Renal cortical epithelial cell (primary cell): ENCODE measurements at places on chromosomes 12 and 14. TPM values are rescaled to one million over a fixed set of nuclear protein-coding genes. Genes with fewer than 3 reads are reported as not detected.
A peak's percentile ranks its signal among the peaks of the same experiment; 100 is the strongest.

DNA sequence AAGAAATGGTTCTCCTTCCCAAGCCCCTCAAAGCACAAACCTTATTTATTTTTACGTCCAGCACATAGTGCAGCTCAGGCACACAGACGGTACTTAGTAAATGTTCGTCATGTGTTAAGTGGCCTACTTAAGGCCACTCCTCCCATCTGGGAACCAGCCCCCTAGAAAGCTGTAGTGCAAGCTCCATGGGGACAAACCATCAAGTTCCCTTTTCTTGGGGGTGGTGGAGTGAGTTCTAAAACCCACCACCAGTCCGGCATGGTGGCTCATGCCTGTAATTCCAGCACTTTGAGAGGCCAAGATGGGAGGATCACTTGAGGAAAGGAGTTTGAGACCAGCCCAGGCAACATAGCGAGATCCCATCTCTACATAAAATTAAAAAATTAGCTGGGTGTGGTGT lies 49.4 kb downstream of the PITPNM2 start:
- no peak for DNase-seq

- DNase-seq: no peak
These were observed 127.1 kb downstream of the FIGNL2 start for GRCh38 chr12:51721282-51721940.

GRCh38 chr12:115232455-115233156 lies 548.6 kb upstream of the TBX3 start:
- no peak for DNase-seq

Gene CCDC177
- not detected in 2 replicates for total RNA-seq

Gene OTX2
- not detected in 2 replicates for total RNA-seq

Gene CLEC9A
- not detected in 2 replicates for total RNA-seq

DNA sequence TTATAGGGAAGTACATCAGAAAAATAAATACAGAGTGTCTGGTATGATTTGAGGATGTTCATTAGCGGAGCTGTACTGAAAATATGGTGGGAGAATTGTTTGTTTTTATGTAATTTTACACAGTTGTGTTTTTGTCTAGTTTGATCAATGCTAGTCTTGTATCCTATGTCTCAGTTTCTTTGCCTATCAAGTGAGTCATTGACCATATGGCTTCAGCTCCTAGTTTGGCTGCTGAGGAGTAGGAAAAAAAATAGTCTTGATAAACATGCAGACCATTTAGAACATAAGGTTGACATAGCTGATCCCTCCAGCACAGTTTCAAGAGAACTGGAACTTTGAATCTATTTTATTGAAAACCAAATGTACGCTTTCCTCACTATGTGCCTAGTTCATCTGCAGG lies 1292.1 kb upstream of the FLRT2 start:
- DNase-seq: no peak

Gene RND1
- total RNA-seq: 0.40 and 17.4 TPM in 2 replicates

Gene CLIP1
- 38.6 and 76.7 TPM in 2 replicates for total RNA-seq

Gene EEA1
- total RNA-seq: 13.9 and 43.4 TPM in 2 replicates

DNA sequence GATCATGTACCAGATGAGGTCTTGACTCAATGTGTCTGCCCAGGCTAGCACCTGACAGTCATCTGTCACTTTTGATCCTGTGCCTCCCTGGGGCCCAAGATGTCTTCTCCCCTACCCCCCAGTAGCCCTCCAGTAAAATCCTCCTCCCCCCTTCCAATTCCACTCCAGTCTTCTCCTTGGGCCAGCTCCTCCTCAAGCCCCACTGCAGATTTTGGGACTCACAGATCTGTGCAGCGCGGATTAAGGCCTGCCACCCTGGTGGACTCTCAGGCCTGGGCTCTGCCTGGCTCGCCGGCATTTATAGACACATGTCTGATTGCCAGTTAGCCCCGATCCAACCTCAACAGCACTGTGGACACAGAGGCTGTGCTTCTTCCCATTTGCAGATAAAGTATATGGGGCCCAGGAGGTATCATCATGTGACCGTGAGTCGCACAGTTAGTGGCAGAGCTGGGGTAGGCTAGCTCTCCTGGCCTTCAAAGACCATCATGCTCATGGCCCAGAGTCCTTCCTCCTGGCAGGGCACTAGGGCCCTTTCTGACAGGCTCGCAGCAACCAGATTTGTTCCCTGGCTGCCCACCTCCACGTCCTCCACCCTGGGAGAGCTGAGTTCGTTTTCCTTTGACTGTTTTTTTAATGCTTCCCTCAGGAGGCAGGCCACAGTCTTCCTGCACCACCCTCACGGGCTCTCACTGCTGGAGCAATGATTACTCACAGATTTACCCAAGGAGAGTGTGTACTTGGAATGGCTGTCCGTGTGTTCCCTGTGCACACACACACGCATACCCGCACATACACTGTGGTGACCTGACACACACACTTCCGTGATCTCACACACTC lies 98.3 kb upstream of the DIO3 start:
- DNase-seq: no peak

DNA sequence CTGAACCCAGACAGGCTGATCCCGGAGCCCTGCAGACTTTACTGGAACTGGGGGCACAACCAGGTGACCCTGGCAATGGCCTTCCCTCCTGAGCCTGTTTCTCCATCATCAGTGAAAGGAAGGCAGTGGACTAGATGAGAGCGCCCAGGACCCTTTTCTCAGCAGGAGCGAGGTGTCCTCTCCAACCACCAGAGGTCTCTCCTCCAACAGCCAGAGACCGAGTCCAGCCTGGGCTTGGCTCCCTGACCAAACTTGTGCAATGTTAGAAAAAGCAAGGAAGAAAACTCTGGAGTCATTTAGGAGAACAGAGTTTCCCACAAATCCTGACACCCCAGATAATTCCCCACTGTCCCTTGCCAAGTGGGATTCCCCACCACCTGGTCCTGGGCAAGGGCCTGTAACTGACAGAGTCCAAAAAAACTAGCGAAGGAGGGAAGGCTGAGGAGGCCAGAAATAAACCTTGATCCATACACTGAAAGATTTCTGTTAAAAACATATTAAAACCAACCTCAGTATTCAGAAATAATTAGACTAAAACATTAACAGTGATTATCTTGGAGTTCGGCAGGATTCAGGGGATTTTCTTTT lies 9.0 kb downstream of the RPS6KL1 start:
- peak; percentile 54 for DNase-seq

- DNase-seq: no peak
These were observed 6.5 kb downstream of the TMBIM4 start for GRCh38 chr12:66163289-66163688.

DNA sequence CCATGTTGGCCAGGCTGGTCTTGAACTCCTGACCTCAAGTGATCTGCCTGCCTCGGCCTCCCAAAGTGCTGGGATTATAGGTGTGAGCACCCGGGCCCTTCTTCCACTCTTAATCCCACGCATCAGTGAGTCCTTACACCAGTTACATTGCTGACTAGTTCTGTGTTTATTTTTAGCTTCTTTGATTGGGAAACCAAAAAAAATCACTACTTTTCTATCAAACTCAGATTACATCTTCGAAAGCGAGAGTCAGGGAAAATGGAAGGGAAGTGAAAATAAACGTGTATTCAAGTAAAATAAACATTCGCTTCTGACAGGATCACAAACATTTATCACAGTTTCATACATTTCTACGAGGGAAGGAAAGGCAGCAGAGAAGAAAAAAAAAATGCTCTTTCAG lies 32.2 kb downstream of the FGD6 start:
- no peak for DNase-seq

Gene PTPRR
- 0.45 and 4.5 TPM in 2 replicates for total RNA-seq

DNA sequence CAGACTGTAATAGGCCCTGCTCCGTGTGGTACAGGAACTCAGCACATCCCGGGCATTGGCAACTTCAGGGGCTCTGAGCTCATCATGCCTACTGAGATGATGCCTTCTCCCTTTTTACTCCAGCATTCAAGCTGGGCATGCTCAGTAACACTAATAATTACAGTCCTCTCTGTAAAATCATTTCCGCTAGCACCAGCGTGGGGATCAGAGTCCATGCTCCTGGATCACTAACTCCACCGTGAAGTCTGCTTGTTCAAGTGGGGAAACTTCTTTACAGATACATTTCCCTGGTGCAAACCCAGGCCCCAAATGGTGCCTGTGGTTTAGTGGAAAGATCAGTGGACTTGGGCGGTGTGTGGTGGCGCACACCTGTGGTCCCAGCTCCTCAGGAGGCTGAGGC lies 16.7 kb downstream of the CLSTN3 start:
- DNase-seq: no peak

Gene LETMD1
- total RNA-seq: 24.3 and 33.0 TPM in 2 replicates

GRCh38 chr14:91300283-91300895 lies 55.9 kb upstream of the GPR68 start:
- no peak for DNase-seq

- DNase-seq: no peak
These were observed 686 bp downstream of the MCRS1 start for GRCh38 chr12:49567302-49567610.
